ENCODE measurements at places on chromosomes 4 and X.
A peak's percentile ranks its signal among the peaks of the same experiment; 100 is the strongest.

DNA sequence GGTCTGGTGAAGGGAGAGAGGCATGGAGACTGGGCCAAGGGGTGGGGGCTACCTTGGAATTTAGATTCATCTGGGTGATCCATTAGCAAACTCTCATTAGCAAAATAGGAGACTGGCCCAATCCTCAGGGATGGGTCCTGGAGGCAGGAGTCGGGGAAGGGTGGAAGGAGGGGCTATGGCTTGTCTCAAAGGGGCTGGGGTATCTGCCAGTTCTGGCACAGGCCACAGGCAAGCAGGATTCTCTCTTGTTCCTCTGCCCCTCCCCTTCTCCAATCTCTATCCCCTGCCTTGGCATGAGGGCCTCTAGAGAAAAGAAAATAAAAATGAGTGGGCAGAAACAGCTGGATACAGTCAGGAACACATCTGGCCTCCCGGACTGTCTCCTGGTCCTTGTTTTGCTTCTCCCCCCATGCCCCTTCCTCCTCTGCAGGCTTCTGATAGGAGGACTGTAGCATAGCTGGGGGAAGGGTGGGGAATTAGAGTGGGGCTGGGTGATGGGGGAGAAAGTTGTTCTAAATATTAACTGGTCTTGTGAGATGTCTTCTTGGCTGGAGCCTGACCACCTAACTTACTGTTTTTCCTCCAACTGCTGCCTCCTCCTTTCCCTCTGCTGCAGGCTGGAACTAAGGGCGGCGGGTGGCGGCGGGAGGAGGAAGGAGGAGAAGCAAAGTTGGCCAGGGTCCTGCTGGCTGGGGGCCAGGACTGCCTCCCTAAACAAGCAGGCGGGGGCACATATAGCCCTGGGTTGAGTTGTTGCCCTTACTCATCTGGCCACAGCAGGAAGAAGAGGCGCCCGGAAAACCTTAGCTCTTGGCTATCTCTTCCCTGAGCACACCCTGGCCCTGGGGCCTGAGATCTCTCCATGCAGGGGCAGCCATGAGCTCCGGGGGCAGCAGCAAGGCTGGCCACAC, 53.3 kb upstream of the LAS1L start:
- DNase-seq, result peak; percentile 80

- no peak for DNase-seq
These were observed 3.7 kb downstream of the TAF7L start for GRCh38 chrX:101287402-101287801.

GRCh38 chr4:48483006-48483776, at the start of gene SLC10A4:
Gene SLC10A4, plus strand, starts transcription at chr4:48483343. Its CDS starts 219 bp downstream, at chr4:48483562.
- DNase-seq, result no peak

GRCh38 chr4:81194286-81194685, 20.7 kb downstream of the PRKG2 start:
- DNase-seq, result no peak

GRCh38 chr4:107392951-107393350, 327.1 kb downstream of the PAPSS1 start:
- no peak for DNase-seq

- DNase-seq, result no peak
These were observed 213.3 kb downstream of the GBA3 start for GRCh38 chr4:22906045-22906444.

DNA sequence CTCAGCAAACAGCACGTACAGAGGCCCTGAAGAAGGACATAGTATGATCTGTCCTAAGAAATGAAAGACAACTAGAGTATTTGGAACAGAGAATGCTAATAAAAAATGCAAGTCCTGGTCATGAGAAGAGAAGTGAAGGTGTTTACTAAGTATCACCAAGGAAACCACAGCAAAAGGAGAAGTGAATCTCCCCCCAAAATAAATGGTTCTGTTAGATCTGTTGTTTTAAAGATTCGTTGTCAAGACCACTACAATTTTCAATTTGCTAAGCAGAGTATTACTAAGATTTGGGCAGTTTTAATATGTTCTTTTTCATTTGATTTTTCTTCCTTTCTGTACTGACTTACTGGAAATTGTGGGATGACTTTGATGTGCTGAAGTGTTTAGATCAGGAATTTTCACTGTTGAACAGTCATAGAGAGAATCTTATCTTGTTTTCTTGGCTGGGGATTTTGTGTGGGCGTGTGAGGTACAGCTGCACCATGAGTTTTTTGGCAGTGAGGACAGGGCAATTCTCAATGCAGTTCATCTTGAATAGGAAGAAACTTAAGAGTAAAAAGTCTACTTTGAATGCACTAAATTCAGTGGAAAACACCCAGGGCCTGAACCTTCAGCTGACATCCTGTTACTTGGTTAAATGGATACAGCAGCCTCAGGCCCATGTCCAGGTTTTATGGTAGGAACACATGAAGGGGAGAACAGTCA, 132.2 kb downstream of the STIM2 start:
- DNase-seq, result no peak

DNA sequence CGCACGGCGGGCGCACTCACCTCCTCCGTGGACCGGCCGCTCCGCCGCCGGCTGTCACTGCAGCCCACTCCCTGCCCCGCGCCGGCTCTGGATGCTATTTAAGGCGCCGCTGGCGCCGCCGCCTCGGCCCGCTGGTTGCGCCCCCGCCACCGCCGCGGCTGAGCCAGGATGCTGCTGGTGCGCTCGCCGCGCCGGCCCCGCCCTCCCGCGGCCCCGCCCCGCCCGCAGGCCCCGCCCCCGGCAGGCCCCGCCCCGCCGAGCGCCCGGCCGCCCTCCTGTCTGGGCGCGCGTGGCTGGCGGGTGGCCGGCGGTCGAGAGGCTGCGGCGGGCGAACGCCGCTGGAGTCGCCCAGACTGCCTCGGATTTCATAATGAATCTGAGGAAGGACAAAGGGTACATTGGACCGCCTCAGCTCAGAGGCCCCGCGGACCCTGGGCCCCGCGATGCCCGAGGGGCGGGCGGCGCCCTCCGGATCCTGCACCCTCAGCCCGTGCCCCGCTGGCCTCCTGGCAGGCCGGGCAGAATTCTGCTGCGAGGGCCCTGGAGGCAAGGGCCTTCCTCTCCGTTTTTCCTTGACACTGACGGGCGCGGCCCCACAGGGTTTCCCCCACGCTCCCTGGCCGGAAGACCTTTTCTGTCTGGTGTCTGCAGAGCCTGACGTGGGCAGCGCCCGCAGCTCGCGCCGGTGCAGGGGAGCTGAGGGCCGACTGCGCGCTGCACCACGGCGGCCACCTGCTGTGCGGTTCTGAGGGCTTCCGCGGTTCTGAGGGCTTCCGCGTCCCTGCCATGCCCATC, at the start of gene ACSL1:
TSS of gene ACSL1 (minus strand) at position 73 of the 795 bp plus-strand sequence. CDS start 22,454 bp downstream, outside the sequence.
- DNase-seq, result peak; percentile 88

- no peak for DNase-seq
These were observed 72.8 kb downstream of the SLC9A7 start for GRCh38 chrX:46686003-46686645.

All from coronary artery (tissue), 2 donors.